Thymus (tissue), 14 donors: ENCODE measurements at places on chromosomes 5 and 9. TPM values are rescaled to one million over a fixed set of nuclear protein-coding genes. Genes with fewer than 3 reads are reported as not detected.

ENTPD2 gene
- 0.09 TPM for total RNA-seq

CNTNAP3 gene
- 2.8 TPM for total RNA-seq

UIMC1 gene
- total RNA-seq, result 44.4 TPM

SLIT3 gene
- 8.4 TPM for total RNA-seq

DAB2IP gene
- total RNA-seq, result 8.2 TPM

BHMT gene
- 0.14 TPM for total RNA-seq
